Skeletal muscle cell (primary cell): ENCODE measurements at places on chromosomes 2 and 18.

DNA sequence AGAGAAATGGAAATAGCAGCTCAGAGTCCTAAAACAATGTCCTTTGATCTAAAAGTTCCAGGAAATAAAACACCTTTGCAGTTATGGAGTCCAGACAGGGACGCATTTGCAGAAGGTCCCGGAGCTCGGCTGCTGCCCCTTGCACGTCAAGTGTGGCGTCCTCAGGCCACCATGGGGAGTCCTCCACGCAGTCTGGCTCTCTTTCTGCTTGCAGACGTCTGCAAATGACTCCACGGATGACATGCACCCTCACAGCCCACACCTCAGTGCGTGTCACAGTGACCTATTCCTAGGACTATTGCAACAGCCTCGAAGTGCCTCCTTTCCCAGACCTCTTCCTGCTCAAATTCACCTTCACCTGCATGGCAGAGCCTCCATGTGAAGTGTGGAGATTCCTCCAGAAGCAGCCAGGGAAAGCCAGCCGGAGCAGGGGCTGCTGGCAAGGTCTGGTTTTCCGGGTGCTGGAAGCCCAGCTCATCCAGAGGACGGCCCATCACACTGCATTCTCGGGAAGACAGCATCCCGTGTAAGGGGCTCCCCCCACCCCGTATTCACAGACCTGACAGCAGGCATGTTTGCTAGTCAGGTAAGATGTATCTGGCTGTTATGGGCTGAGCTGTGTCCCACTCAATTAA lies 137.7 kb downstream of the ASB1 start:
- no peak for DNase-seq

GRCh38 chr2:230714136-230714480 lies 1.5 kb downstream of the CAB39 start:
- DNase-seq = no peak

- no peak for DNase-seq
These were observed 998 bp downstream of the RNF149 start for GRCh38 chr2:101307503-101307902.

DNA sequence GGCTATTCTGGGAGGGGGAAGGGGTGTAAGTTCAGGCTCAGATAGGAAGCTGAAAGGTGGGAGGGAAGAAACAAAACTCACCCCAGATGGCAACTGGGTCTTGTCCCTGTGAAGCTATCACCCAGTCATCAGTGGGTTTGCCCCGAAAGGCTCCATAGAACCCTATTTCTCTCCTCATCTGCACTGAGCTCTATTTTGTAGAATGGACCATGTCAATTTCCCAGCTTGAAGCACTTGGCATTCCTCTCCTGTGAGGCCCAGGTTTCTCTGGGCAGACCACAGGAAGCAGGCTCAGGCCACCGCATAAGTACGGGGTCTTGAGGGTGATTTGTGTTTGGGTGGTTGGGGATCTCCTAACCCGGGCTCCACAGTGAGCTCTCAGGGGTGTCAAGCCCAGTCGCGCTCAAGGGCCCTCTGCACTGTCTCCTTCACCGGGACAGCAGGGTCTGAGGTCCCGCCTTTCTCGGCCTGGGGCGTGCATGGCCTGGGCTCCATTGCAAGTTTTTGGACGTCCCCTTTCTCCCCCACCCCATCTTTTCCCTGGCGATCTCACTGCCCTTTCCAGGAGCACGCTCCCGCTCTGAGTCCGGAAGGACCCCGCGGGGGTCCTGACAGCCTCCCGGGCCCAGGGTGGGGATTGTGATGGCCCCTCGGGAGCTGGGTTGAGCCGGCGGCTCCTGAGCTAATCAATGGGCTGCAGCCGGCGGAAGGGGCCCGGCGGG lies 27.3 kb upstream of the NOTO start:
- DNase-seq = no peak

DNA sequence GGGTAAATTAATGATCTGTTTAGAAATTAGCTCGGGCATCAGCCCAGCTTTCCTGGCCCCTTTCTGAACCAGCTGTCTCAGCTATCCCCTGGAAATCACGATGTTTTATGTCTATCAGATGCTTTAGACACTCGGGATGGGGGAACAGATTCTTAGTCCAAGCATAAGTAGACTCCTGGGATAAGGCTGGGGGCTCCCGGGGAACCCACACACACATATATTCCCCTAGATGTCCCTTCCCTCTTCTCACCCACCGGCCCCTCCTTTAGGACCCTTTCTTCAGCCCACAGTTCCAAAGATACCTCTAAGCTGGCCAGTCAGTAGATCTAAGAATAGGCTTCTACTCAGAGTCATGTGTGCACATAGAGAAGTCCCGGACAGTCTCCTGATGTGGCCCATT lies 151.5 kb upstream of the COPS8 start:
- DNase-seq = no peak

DNA sequence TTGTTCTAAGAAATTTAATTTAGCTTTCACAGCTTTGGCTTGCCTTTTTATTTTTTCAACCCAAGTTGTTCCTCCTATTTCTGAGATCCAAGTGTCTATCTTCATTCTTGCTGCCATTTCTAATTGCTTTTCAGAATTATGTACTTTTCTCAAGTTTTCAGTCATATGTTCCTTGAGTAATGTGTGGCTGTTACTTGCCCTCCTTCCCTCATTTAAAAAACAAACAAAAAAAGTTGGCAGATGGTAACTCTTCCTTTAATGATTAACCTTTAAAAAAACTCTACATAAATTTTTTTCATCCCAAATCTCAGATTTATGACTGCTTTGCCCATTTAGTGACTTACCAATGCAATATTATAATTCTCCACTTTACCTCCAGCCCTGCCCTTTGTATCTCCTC lies 131.3 kb downstream of the GALNT3 start:
- no peak for DNase-seq

DNA sequence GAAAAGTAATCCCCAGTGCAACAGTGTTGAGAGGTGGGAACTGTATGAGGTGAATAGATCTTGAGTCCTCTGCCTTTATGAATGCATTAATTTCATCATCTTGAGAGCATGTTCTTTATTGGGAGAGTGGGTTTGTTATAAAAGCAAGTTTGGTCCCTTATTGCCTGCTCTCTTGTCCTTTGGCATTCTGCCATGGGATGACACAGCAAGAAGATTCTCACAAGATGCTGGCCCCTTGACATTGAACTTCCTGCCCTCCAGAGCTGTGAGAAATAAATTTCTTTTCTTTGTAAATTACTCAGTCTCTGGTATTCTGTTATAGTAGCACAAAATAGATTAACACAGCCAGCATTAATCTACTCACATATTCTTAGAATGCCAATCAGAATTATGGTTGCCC lies 108.6 kb downstream of the EHBP1 start:
- DNase-seq = peak; percentile 92

DNA sequence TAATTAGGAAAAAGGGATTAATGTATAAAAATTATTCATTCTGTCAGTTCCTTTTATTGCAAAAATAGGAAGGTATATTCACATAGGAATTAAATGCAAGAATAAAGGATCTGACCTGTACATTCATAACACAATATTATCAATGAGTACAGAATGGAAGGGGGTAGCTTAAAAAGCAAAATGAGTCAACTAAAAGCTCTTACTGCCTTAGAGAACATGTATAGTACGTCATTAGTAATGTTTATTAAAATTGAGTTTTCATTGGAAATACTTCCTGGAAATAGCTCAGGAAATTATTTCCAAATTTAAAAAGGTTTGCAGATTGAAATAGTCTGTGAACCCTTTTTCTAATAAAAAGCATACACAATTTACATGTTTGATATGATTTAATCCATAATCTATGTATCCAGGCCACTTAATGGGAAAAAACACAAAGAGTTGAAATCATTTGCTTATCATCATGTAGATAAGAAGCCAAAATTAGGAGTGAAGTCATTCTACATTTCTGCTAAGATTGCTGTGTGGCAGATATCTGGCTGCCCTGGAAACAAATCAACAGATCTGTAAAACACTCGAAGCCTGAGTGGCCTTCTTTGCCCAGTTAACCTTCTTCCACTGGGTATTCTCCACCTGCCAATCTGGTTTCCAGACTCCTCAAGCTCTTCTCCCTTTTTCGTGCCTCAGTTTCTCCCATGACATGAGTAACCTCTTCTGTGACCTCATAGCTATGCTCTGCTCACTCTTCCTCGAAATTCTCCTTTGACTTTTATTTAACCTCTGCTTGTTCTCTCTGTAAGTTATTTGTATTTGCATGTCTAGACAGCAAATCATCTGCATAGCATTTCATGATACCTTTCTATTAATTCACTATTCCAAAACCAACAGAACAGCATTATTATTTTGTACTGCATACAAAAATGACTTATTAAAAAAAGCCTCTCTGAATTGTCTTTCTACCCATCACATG lies 181.2 kb upstream of the REV1 start:
- DNase-seq = no peak

DNA sequence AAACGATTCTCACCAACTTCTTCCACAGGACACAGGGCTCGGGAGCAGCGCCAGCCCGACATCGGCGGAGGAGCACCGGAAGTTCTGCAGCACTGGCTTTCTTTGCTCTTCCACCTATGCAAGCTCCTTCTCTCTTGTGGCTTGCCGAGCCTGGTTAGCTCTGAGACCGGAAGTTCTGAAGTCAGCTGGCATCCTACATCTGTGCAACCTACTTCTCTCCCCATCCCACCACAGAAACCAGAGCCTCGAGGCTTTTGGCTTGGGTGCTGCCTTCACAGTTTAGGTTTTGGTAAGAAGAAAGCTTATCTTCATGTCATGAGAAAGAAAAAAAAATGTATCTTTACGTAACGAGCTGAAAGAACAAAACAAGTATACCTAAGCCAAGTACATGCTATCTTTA lies 111.7 kb downstream of the ANKRD44 start:
- no peak for DNase-seq

GRCh38 chr2:127591221-127591923 lies 54.6 kb upstream of the GPR17 start:
- no peak for DNase-seq

- DNase-seq = no peak
These were observed 114.5 kb downstream of the LAMA3 start for GRCh38 chr18:23803755-23804154.

- no peak for DNase-seq
These were observed 4.7 kb downstream of the DPYSL5 start for GRCh38 chr2:26852405-26853306.

DNA sequence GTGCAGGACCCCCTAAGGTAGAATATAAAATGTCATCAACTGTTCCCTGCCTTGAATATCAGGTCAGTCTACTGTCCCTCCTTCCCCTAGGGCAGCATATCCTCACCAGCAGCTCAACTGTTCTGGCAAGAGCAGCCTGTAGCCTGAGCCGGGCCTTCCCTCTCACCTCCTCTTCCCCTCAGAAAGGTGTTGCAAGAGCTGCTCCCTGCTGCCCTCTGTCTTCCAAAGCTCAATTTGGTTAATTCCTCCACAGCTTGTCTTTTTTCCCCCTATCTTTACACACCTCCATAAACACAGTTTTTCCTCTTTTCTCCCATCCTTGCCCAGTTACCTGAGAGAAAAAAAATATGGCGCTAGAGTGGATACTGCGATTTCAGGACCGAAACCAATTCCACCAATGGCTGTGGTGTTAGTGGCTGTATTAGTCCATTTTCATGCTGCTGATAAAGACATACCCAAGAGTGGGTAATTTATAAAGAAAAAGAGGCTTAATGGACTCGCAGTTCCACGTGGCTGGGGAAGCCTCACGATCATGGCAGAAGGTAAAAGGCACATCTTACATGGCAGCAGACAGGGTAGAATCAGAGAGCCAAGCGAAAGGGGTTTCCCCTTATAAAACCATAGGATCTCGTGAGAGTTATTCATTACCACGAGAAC lies 184.7 kb downstream of the MREG start:
- DNase-seq = no peak

- no peak for DNase-seq
These were observed 21.6 kb downstream of the PTPN2 start for GRCh38 chr18:12862467-12862866.

GRCh38 chr18:63828120-63828519 lies 52.9 kb downstream of the SERPINB7 start:
- DNase-seq = no peak

- no peak for DNase-seq
These were observed 240.3 kb downstream of the CDH7 start for GRCh38 chr18:65990944-65991708.

DNA sequence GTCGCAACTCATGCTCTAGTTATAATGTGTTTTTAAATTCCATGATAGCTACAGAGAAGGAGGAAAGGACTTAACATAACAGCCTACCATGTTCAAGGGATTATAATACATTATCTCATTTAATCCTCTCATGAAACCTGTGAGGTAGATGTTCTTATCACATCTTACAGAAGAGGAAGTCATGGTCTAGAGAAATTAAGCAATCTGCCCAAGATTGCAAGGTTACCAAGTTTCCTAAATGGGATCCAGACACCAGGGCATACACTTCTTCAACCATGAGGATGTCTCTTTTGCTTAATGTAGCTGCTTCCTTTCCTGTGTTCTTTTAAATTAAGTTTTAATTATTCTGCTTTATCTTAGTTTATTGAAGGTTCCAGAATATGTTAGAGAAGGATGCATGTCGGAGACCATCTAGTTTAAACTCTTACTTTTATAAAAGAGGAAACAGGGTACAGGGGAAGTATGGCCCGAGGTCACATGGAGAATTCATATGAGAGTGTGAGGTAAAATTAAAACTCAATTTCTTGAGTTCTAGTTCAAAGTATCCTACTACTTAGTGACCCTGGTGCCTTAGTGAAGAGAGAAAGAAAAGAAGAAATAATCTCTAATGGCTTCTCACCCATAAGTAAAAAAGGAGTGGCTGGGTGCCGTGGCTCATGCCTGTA lies 3.6 kb upstream of the IL1A start:
- DNase-seq = no peak

DNA sequence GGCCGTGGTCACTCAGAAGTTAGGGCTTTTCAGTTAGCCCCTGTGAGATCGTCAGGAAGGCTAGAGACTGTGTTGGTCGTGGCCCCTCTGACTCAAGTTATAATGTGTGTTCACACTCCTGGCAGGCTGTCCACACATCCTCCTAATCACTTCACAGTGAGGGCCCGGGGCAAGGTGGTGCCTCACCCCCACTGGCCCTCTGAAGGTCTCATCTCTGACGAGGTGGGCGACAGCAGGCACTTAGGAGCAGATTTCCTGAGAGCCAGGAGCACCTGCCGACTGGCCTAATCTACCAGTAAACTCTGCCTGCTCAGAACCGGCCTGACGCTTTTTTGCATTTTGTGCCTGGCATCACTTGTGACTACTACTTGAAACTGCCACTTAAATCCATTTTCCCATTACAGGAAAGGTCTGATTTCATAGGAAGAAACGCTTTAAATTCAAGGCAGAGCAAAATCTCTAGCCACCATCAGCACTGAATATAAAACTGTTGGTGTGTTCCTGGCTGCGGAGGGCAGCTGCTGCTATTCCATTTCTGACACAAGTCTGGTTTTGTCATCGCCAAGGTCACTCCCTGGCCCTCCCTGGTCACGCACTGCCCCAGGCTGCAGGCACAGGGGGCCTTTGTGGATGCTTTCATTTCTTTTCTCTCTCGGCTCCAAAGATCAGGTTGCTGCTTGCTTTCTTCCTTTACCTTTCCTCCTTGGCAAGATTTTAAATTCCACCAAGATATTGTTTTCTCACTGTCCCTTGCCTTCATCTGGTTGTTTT lies 48.0 kb downstream of the RAB12 start:
- DNase-seq = no peak
